ENCODE measurements at places on chromosomes 4 and X.

DNA sequence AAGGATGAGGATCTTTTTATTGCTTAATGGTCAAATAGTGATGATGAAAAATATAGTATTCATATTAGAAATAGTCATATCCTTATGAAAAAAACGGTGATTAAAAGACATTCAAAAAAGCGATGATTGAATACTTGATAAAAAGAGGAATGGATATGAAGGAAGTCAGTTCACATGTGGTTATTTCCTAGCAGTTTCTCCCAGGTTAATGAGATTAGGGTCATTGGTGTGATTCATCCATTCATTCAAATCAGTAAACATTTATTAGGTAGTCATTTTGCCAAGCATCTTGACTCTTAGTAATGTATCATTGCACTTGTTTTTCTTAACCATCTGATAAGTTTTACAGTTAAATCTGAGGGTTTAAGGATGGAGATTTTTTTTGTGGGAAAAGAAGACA lies 294.1 kb downstream of the ARHGAP24 start:
- DNase-seq, result no peak

DNA sequence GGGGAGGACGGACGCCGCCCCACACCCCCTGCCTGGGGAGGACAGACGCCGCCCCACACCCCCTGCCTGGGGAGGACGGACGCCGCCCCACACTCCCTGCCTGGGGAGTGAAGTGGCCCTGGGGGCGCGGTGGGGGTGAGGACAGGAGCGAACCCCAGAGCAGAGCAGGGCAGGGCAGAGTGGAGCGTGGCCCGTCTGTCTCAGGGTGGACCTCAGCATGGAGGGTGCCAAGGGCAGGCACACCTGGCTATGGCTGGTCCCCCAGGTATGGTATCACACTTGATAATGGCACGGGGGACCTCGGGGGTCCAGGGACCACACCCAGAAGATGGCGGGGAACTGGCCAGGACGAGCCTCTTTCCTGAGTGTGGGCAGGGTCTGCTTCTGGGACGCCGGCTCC lies 9.6 kb downstream of the LRPAP1 start:
- DNase-seq, result no peak

- DNase-seq, result no peak
These were observed 77.2 kb upstream of the GALNT7 start for GRCh38 chr4:173091362-173091761.

- DNase-seq, result no peak
These were observed 65.9 kb downstream of the LARP7 start for GRCh38 chr4:112702892-112703291.

- DNase-seq, result no peak
These were observed 43.2 kb downstream of the PCDH7 start for GRCh38 chr4:30763321-30763727.

DNA sequence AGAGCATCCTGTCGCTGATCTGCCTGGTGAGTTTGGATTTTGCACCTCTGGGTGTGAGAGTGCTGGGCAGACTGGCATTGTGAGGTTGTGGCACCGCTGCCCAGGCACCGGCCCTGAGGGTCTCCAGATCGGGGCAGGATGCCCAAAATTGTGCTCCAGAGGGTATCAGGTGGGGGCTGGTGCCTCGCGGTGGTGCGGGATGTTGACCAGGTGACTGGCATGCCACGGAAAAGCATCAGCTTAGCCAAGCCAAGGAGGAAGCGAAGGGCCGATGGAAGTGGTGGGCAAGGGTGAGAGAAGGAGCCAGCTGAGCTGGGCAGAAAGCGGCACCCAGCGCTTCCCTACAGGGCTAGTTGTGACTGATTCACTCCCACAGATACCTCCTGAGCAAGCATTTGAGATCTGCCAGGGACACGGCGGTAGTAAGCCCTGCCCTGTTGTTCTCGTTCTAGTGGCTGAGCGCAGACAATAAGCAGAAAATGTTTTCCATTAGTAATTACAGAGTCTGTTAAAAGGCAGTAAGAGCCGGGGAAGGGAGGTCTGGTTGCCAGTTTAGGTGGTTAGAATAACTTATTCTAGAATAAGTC lies 809 bp downstream of the ZFP92 start:
- DNase-seq, result no peak

DNA sequence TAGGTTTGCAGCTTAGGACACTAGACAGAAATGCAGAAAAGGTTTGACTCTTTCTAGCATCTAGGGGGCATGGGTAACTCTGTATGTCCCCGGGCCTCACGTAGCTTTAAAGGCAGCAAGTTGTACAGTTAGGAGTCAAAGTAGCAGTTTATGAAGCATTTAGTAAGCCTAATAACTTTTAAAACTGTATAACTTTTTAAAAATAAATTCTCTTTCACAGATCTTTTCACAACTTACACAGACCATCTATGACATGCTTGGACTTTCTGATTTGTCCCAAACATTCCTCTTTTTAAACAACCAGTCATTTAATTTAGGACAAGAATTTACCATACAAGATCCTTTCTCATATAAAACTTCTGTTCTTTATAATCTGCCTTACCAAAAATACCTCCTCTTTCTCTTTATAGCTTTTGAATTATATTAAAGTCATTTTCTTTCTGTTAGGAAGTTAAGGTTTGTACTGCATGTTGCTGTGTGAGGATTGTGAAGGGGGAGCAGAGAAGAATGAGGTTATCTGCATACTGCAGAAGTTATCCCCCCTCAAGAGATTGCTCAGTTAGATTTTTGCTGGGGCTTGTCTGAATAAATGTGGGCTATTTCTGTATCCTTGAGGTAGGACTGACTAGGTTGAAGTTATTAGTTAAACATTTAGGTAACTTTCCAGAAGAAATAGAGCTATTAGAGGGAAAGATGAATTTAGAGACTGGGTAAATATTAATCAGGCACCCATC lies 94.3 kb downstream of the CPE start:
- no peak for DNase-seq

GRCh38 chrX:134990801-134991481 lies at the start of gene SMIM10:
SMIM10 (plus strand) TSS chrX:134990991; CDS start chrX:134991096, 105 bp downstream.
- peak; percentile 3 for DNase-seq

- DNase-seq, result no peak
These were observed 37.9 kb downstream of the RAP2C start for GRCh38 chrX:132181364-132181763.

GRCh38 chr4:48746608-48747362 lies 33.3 kb downstream of the FRYL start:
- DNase-seq, result no peak

DNA sequence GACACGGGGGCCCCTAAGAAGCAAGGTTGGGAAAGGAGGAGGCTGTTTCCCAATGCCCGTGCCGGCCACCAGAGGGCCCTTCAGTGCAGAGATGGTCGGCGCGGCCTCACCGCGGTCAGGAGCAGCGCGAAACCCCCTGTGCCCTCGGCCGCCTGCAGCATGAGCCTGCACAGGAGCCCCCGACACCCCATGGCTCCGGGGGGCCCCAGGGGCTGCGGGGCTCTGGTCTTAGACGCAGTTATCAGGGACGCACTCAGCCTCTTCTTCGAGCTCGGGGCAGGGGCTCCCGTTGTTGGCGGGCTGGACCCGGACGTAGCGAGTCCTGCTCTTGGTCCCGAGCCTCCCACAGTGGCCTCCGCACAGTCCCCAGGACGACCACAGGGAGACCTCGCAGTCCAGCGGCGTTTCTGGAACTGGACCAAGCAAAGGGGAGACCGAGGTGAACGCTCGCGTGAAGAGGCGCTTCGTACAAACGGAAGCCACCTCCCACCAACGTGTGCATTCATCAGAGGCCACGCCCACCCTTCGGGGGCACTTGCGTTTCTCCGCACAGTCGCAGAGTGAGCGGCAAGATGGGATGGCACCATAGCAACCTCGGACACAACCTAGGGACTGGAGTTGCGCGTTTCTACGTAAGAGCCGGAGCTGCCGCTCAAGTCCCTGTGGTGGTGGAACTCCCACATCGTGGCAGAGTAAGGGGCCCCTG lies 5.0 kb downstream of the SPON2 start:
- DNase-seq, result peak; percentile 89

GRCh38 chr4:7074426-7074825 lies 6.6 kb upstream of the GRPEL1 start:
- no peak for DNase-seq

GRCh38 chr4:129337228-129337620 lies 241.3 kb downstream of the C4orf33 start:
- no peak for DNase-seq

DNA sequence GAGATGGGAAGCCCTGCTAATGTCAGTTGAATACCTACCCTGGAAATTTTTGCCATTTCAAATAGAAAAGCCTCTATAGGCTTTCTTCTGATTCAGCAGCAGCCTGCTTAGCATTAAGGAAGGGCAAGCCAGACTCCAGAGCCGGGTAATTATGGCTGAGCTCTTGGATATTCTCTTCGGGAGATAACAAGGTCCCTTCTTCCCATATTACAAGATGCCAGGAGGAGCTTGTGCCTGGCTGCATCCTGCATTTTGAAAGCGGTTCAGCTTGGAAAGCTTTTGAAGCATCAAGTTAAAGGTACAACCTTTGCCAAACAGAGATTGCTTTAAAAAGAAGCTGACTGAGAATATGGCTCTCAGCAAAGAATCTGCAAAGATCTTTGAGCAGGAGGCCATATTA lies 399.6 kb upstream of the RPS6KA3 start:
- DNase-seq, result no peak

DNA sequence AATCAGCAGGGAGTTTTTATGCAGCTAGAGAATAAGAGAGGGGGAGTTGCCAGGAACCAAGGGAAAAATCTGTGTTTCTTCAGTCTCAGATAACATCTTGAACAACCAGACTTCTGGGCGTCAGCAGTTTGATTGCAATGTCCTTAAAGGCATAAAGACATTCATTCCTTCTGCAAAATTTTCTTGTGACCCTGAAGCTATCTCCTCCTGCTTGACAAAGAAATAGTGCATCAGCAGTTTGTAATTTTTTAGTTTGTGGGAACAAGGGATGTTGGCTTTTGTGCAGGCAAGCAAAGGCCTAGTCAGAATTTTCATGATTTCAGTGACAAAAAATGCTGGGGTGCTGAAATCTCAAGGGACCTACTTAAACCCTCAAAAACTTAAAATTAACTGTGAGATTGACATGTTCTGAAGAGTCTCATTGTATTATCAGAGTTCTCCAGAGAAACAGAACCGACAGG lies 125.8 kb upstream of the UNC5C start:
- no peak for DNase-seq

DNA sequence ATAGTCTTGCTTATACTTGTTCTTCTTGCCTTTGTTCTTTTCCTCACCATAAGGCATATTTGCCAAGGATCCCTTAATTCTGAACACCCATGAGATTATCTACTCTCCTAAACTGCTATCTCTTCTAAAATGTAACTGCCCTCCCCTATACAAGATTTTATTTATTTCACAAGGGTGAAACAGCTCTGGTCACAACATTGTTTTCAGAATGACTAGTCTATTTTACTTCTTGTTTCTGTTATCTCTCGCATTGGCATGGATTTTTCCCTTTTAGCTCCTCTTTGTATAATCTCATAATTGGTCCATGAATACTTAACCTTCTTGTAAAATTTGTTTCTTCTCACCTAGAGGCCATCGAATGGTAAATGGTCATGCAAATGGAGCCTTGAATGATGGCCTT lies 17.2 kb upstream of the COL25A1 start:
- no peak for DNase-seq

DNA sequence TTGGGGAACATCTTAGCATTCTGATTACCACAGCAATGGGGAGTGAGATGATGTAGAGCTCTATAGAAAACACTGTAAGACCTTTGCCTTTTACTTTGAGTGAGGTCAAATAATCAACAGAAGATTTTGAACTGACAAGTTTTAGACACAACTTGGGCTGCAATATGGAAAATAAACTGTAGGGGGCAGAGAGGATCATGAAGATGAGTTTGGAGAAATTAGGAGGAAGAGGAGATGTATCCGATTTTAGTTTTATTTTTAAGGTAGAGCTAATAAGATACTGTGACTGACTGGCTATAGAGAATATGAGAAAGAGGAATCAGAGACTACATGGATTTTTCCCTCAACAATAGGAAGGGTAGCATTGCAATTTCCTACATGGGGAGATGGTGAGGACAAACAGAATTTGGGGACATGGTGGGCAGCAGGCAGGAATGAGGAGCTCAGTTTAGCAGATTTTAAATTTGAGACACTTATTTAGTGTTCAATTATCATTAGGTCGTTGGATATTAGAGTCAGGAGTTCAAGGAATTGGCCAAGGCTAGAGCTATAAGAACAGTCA lies 563.1 kb downstream of the INPP4B start:
- no peak for DNase-seq

DNA sequence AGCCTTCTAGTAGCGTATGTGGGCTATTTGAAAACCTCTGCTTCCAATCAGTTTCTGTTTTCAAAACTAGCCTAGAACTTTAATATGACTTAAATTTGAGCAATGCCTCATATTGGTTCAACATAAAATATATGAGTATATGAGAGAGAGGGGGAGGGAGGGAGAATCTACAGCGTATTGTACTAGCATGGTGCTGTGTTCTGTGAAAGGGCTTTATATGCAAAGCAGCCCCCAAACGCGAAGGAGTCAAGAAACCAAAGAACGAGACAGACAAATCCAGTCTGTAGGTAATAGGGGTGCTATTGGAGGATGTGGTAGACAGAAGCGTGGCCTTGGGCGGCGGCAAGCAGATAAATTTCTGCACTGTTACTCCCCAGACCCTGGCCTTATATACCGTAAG lies 784 bp upstream of the ANXA5 start:
- no peak for DNase-seq

- DNase-seq, result no peak
These were observed 53.4 kb downstream of the IRF2 start for GRCh38 chr4:184420881-184421416.

DNA sequence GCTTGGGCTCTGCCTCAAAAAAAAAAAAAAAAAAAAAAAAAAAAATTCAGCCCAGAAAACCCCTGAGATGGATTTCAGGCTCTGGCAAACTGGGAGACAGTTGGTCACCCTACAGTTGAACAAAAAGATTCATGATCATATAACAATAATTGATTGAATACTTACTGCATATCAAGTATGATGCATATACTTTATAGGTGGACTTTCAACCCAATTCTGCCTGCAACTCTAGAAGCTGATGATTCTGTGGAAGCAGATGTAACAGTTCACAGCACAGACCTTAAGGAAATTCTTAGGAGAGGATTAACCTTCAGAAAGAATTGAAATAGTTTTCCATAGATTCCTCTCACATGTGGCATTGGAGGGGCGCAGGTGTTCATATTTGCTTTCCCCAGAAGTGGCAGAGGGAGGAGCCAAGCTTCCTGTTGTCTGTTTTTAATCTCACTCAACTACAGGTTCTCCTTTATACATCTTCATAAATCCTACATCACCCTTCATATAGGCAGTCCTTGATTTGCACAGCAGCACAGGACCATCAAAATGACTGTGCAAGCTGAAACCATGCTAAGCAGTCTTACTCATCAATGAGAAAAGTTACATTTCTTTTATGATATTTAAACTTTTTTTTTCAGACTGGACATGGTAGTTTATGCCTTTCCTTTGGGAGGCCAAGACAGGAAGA lies 149.4 kb upstream of the KLF3 start:
- no peak for DNase-seq

GRCh38 chrX:1535241-1536041 lies 1.5 kb downstream of the P2RY8 start:
- DNase-seq, result peak; percentile 72

DNA sequence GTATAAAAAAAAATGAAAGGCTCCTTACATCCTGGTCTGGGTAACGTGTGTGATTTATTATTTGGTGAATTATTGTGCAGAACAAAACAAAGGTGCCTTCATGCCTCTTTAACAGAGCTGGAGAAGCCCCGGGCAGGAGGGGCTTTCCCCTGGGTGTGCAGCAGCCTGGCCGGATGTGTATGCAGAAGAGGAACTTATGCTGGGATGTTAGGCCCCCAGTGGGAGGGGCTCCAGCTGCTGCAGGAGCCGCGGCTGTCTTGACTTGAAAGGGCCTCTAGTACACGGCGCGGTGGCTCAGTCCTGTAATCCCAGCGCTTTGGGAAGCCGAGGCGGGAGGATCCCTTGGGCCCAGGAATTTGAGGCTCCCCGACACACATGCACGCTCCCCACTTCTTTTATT lies 16.0 kb downstream of the CCNQ start:
- DNase-seq, result peak; percentile 62
